ENCODE measurements at places on chromosomes 2 and 18.
A peak's percentile ranks its signal among the peaks of the same experiment; 100 is the strongest.

DNA sequence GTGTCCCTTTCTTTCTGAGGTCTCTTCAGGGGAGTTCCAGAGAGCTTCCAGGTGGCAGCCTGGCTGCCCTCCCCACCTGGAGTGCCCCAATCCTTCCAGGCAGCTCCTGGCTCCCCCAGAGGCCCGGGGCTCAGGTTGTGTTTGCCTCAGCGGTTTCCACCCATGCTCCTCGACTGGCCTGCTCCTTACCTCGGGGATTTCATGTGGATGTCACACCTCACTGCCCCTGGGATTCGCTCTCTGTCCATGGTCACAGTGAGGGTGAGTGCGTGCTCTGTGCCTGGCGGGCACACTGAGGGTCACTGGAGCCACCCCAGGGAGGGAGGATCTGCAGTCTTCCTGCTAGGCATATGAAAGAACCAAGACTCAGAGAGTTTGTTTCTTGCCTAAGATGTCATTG, 2.1 kb upstream of the TOGARAM2 start:
- DNase-seq: no peak

- DNase-seq: peak; percentile 41
These were observed 34.9 kb downstream of the FEZ2 start for GRCh38 chr2:36562973-36563532.

- DNase-seq: no peak
These were observed 128.3 kb upstream of the ATP5MC3 start for GRCh38 chr2:175309799-175310198.

GRCh38 chr2:182834293-182834692, 32.1 kb downstream of the FRZB start:
- DNase-seq: no peak

DNA sequence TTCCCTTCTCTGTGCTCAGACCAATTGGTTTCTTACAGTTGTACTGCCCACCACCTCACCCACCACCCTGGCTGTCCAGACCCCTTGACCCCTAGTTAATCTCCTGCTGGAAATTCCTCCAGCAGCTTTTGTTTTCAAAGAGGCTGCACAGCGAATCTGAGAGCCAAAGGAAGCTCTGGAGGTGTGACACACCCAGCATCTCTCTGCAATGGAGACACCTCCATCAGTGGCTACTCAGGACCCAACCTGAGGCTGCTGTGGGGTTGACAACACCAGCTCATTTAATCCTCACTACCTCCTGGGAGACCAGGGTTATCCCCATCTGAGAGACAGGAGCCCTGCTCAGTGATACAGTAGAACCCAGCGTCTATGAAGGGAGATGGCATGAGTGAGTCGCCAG, 86.4 kb downstream of the BIN1 start:
- DNase-seq: no peak

DNA sequence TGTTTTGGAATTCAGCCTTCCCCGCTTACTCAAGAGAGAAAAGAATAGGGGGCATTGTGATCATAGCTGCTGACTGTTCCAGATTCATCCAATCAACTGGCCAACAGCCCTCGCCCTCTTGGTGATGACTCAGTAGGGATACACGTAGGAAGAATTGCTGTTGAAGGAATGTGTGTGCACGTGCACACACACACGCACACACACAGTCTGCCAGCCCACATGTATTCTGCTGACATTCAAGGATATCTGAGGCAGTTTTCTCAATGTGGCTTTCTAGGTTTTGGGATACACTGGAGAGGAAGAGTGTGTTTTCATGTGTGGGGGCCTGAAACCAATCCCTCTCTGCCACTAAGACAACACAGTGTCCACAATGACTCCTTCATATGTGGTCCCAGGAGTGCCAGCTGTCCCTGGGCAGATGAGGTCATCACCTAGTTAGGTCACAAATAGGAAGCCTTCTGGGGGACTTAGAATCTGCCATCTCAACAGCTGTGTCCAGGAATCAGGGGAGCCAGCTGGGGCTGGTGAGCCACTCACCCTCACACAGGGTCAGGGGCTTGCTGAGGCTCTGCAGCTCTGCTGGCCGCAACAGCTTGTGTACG, 352.6 kb downstream of the SS18 start:
- no peak for DNase-seq

DNA sequence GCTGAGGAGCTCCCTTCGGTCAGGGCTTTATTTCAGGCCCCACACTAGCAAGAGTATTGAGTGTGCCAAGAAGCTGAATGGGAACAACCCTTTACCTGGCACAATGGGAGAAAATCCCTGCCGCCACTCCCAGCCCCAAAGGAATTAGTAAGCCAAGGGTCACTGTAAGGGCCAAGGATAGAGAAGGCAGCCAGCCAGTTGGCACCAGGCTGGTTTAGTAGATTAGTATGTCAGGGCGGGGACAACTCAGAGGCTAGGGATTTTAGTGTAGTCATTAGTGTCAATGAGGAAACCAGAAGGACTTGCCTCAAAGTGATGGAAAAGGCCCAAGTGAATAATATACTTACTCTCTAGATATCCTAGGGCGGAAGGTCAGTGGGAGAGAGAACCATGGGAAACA, 34.9 kb upstream of the CYP26B1 start:
- no peak for DNase-seq

GRCh38 chr2:200795028-200795440, 16.7 kb upstream of the BZW1 start:
- DNase-seq: peak; percentile 13
